ENCODE measurements at places on chromosomes 3 and 15.

DNA sequence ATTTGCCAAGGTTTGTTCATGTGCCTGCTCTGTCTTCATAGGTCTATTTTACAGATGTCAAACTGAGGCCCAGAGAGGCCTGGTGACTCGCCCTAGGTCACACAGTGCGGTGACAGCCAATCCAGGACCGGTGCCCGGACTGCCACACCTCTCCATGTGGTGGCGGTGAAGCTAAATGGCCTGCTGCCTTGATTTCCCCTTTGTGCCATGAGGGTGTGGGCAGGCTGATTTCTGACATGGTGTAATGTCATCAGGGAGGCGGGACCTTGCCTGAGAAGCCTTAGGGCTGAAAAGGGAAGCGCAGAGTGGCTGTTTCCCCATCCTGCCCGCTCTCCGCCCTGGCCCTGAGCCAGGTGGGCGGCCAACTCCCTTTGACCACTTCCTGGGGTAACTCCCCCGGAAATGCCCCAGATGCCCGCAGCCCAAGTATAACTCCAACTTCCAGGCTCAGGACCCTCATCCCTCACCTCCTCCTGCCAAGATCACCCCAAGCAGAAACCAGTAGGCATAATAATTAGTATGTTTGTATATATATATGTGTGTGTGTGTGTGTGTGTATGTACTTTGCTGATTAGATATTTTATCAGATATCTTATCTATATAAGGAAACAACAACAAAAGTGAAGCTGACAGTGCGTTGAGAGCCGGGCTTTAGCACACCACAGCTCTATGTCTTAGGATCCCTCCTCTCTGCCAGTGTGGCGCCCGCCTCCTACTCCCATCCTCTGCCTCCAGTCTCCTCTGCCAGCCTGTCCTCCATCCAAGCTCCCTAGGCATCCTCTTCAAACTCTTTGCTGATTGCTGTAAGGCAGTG, 63.9 kb downstream of the IQSEC1 start:
- DNase-seq = no peak

DNA sequence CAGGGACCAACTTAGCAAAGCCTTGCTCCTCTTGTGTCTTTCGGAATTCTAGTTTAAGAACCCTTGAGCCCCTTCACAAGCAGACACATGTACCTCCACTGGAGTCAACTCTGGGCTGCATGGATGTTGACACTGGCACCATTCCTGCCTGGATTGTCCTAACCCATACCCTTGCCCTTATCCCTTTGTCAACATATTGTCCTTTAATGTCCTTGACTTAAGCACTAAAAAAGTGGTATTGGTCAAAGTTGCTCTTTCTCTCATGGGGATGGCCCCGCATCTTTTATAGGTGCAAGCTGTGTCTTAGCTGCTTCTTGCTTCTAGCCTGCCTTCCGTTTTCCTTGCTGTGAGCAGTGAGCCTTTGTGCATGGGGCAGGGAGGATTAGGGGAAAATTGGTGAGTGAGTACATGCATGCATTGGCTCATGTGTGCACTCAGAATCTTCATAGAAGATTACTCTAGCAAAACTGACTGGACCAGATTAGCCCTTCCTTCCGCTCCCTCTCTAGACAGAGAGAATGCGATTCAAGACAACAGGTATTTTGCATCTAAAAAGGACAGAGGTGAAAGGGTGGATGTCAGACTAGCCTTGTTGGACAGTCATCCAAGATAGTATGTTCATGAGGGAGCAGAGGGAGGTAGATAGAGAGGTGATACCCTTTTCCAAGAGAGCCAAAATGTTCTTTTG, 42.4 kb downstream of the TGFBR2 start:
- no peak for DNase-seq

DNA sequence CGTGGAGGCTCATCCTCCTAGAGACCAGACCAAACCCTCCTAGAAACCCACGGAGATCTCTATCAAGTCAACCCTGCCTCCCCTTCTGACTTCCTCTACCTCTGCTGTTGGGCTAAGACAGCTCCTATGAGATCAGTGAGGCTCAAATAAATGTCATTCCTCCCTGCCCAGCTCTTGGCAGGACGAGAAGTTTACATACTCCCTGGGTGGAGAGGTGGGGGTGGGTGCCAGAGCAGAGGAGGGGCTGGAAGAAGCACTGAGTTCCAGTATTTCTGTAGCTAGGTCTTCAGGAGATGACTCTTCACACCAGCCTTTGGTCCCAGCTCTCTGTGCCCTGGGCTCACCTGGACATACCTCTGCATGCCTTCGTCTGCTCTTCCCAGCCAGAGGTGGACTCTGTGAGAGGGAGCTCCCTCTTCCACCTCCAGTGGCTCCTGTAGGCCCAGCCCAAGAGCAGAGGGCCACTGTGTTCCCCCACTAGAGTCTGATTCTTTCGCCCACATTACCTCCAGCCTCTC, 42.4 kb upstream of the TLE3 start:
- no peak for DNase-seq

DNA sequence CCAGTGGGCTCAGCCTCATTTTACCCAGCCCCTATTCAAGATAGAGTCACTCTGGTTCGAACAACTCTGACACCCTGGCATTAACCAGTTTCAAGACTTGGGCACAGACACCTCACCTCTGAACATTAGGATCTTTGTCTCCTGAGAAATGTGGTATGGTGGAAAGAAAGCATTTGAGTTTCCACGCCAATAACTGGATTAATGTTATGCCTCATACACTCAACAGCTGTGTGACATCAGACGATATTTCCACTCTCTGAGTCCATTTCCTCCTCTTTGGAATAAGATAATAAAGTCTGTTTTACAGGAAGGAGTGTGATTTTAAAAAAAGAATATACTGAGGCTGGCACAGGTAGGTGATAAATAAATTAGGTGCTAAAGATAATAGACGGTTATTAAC, 121.3 kb upstream of the CHL1 start:
- DNase-seq = no peak

DNA sequence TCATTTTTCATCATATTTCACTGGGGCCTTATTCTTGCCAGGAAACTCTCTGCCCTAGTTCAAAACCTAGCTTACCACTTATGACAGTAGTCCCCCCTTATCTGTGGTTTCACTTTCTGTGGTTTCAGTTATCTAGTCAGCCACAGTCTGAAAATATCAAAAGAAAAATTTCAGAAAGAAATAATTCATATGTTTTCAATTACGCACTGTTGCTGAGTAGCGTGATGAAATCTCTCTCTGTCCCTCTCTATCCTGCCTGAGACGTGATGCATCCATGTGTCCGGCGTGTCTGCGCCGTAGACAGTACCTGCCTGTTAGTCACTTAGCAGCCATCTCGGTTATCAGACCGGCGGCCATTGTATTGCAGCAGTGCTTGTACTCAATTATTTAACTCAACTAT, 369.9 kb upstream of the MCTP2 start:
- DNase-seq = no peak

DNA sequence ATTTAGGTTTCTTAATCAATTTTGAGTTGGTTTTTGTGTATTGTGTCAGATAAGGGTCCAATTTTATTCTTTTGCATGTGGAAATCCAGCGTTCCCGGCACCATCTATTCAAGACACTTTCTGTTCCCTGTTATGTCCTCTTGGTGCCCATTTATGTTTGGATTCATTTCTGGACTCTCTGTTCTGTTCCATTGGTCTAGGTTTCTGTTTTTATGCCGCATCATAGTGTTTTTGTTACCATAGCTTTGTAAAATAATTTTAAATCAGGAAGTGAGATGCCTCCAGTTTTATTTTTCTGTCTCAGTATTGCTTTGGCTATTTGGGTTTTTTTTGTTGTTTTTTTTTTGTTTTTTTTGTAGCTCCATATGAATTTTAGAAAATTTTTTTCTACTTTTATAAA, 97.1 kb downstream of the LRRC28 start:
- DNase-seq = no peak
